ENCODE measurements at places on chromosomes 7 and 10. TPM values are rescaled to one million over a fixed set of nuclear protein-coding genes. Genes with fewer than 3 reads are reported as not detected.

Gene KCP
- 2.3 TPM for total RNA-seq

Gene HYAL4
- total RNA-seq: not detected

Gene AKR1C4
- not detected for total RNA-seq

Gene AEBP1
- total RNA-seq: 59.8 TPM

Gene DDX50
- 56.2 TPM for total RNA-seq

Gene NRG3
- 0.73 TPM for total RNA-seq

Gene RPS24
- 2,299 TPM for total RNA-seq

Gene EPO
- not detected for total RNA-seq

Gene VWA2
- total RNA-seq: 16.0 TPM

Gene TEX36
- total RNA-seq: not detected

Gene DLX5
- total RNA-seq: not detected

Data from stomach (tissue), 19 donors.